Smooth muscle cell of the coronary artery (primary cell): ENCODE measurements at places on chromosomes 1 and 21. TPM values are rescaled to one million over a fixed set of nuclear protein-coding genes. Genes with fewer than 3 reads are reported as not detected.

The DIO1 gene
- total RNA-seq: not detected in 2 replicates

The LPAR3 gene
- total RNA-seq: 0.45 and 10.2 TPM in 2 replicates

The GJB5 gene
- total RNA-seq: not detected in 2 replicates

The FCGR2B gene
- total RNA-seq: not detected in 2 replicates

The NLRP3 gene
- total RNA-seq: 0.23 TPM in 1 of 2 replicates, not detected in the other

The ZMYND12 gene
- 0.15 and 0.59 TPM in 2 replicates for total RNA-seq

The CTBS gene
- 8.1 and 12.9 TPM in 2 replicates for total RNA-seq

The PPP1R8 gene
- total RNA-seq: 44.0 and 44.3 TPM in 2 replicates

The GRHL3 gene
- not detected in 2 replicates for total RNA-seq

The NTMT2 gene
- total RNA-seq: not detected in 2 replicates

The ACTA1 gene
- total RNA-seq: not detected in 2 replicates

The SWT1 gene
- 3.2 and 3.4 TPM in 2 replicates for total RNA-seq

The FCRL4 gene
- not detected in 2 replicates for total RNA-seq

The VWA5B1 gene
- not detected in 2 replicates for total RNA-seq

The LCK gene
- total RNA-seq: not detected in 2 replicates

The APOBEC4 gene
- total RNA-seq: not detected in 2 replicates

The DMRTA2 gene
- 0.08 TPM in 1 of 2 replicates, not detected in the other for total RNA-seq

The LCE2B gene
- total RNA-seq: not detected in 2 replicates

The FAM78B gene
- total RNA-seq: under 0.01 and 0.47 TPM in 2 replicates

The UBE2U gene
- total RNA-seq: not detected in 2 replicates

The OR10J1 gene
- total RNA-seq: not detected in 2 replicates

The CCDC28B gene
- 8.2 and 33.6 TPM in 2 replicates for total RNA-seq

The RGS4 gene
- 31.8 and 648 TPM in 2 replicates for total RNA-seq

The ZP4 gene
- not detected in 2 replicates for total RNA-seq

The IFNLR1 gene
- total RNA-seq: not detected in 2 replicates

The CELA3B gene
- not detected in 2 replicates for total RNA-seq

The TMEM79 gene
- 1.4 and 1.9 TPM in 2 replicates for total RNA-seq

The OR2L13 gene
- total RNA-seq: not detected in 2 replicates

The BRDT gene
- not detected in 2 replicates for total RNA-seq

The TSPAN2 gene
- 0.23 TPM in 1 of 2 replicates, not detected in the other for total RNA-seq

The NID1 gene
- 52.3 and 73.8 TPM in 2 replicates for total RNA-seq

The LAPTM5 gene
- 0.23 TPM in 1 of 2 replicates, not detected in the other for total RNA-seq

The KRTAP21-2 gene
- total RNA-seq: not detected in 2 replicates

The OPTC gene
- not detected in 2 replicates for total RNA-seq

The GJC2 gene
- total RNA-seq: 2.7 and 4.1 TPM in 2 replicates

The PTPN14 gene
- total RNA-seq: 14.6 and 28.4 TPM in 2 replicates

The GUCA2B gene
- not detected in 2 replicates for total RNA-seq

The HORMAD1 gene
- total RNA-seq: not detected in 2 replicates

The CFAP141 gene
- not detected in 2 replicates for total RNA-seq

The S100A7 gene
- total RNA-seq: not detected in 2 replicates

The GPR89A gene
- 18.4 and 22.6 TPM in 2 replicates for total RNA-seq

The TRIM67 gene
- total RNA-seq: 0.23 TPM in 1 of 2 replicates, not detected in the other

The BTG2 gene
- total RNA-seq: 10.1 and 18.8 TPM in 2 replicates

The IFNAR1 gene
- 9.9 and 16.0 TPM in 2 replicates for total RNA-seq
